Activated T-helper 2 cell treated with anti-CD3 and anti-CD28 coated beads, Interferon-gamma antibody, Interleukin-2, Interleukin-4, amounts not matched to agents 10 μg/mL and 5 μg/mL and 100 μg/mL, durations not matched to agents 14 hours and 24 hours and 36 hours (primary cell): ENCODE measurements at places on chromosomes 1 and 21.

DNA sequence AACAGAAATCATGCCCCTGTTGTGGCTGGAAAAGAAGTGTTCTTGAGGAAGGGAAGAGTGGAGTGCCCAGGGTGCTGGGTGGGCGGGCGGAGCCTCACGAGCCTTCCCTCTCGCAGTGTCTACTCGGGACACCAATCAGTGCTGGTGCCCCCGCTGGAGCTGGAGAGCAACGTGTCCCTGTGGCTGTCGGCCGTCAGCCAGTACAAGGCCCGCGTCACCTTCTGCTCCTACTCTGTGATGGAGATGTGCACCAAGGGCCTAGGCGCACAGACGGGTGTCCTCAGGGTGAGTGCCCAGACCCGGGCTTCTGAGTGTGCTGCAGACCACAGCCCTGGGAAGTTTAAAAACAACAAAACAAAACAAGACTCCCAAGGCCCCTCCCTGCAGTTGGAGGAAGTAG, 47.4 kb downstream of the S100B start:
- DNase-seq: no peak

GRCh38 chr1:150613061-150613920, 16.1 kb downstream of the ENSA start:
- peak; percentile 32 for DNase-seq

- DNase-seq: no peak
Measured at GRCh38 chr21:45403825-45404729, 888 bp upstream of the COL18A1 start.

DNA sequence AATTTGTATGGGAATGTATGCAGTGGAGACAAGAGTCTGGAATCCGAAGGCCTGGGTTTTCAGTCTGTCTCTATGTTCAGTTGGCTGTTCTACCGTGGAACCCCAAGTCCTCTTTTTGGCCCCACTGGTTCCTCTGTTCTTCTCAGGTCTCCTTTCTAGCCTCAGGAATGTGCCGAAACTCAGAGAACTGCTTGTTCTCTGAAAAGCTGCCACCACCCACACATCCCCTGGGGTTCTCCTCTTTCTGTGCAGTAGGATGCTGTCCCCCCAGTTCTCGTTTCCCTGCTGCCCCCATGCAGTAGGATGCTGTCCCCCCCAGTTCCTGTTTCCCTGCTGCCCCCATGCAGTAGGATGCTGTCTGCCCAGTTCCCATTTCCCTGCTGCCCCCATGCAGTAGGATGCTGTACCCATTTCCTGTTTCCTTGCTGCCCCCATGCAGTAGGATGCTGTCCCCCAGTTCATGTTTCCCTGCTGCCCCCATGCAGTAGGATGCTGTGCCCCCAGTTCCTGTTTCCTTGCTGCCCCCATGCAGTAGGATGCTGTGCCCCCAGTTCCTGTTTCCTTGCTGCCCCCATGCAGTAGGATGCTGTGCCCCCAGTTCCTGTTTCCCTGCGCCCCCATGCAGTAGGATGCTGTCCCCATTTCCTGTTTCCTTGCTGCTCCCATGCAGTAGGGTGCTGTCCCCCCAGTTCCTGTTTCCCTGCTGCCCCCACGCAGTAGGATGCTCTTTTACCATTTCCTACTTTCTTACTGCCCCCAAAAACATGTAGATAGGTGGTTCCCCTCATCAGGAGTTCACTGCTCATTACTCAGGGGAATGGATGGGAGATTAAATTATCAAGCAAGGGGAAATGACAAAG, 35.3 kb downstream of the OPTC start:
- no peak for DNase-seq

- no peak for DNase-seq
Measured at GRCh38 chr1:30123896-30124295, 599.5 kb downstream of the MATN1 start.

- no peak for DNase-seq
Measured at GRCh38 chr1:94765958-94766357, 54.2 kb upstream of the SLC44A3 start.

- DNase-seq: no peak
Measured at GRCh38 chr1:168945870-168946269, 160.6 kb upstream of the ATP1B1 start.

- DNase-seq: no peak
Measured at GRCh38 chr1:203099805-203100515, 14.1 kb upstream of the MYOG start.

DNA sequence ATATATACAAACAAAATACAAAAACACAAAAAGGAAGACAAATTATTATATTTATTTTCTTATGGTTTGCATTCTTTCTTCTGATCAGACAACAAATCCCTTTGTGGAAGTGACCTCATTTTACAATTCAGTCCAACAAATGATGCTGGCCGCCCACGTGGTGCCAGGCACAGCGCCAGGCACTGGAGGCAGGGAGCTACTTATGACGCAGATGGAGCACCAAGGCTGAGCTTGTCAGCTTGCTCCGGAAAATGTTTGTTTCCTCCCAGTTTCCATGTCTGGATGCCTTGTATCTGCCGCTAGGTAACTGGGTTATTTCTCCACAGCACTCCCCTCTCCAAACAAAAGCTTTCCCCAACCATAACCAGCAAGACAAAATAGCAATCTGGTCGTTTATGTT, 30.7 kb upstream of the CD34 start:
- no peak for DNase-seq

- DNase-seq: no peak
Measured at GRCh38 chr1:167878372-167879160, 35.4 kb downstream of the ADCY10 start.

DNA sequence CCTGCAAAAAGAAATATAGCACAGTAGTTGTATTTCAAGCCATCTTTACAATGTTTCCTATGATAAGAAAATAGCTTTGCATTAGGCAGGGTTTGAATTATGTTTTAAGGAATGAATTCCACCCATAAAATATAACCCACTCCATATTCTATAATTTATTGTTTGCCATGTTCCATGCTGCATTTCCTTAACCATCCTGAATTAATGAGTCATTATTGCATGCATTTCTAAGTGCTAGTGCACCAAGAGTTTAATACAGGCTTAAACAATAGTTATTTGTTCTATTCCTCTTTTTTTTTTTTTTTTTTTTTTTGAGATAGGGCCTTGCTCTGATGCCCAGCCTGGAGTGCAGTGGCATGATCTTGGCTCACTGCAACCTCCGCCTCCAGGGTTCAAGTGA, 45.2 kb downstream of the MIGA1 start:
- no peak for DNase-seq

- DNase-seq: no peak
Measured at GRCh38 chr1:190029441-190029840, 448.2 kb downstream of the BRINP3 start.

- no peak for DNase-seq
Measured at GRCh38 chr1:212396638-212397037, 18.0 kb downstream of the PACC1 start.
